ENCODE measurements at places on chromosomes 11 and 22.
A peak's percentile ranks its signal among the peaks of the same experiment; 100 is the strongest.

DNA sequence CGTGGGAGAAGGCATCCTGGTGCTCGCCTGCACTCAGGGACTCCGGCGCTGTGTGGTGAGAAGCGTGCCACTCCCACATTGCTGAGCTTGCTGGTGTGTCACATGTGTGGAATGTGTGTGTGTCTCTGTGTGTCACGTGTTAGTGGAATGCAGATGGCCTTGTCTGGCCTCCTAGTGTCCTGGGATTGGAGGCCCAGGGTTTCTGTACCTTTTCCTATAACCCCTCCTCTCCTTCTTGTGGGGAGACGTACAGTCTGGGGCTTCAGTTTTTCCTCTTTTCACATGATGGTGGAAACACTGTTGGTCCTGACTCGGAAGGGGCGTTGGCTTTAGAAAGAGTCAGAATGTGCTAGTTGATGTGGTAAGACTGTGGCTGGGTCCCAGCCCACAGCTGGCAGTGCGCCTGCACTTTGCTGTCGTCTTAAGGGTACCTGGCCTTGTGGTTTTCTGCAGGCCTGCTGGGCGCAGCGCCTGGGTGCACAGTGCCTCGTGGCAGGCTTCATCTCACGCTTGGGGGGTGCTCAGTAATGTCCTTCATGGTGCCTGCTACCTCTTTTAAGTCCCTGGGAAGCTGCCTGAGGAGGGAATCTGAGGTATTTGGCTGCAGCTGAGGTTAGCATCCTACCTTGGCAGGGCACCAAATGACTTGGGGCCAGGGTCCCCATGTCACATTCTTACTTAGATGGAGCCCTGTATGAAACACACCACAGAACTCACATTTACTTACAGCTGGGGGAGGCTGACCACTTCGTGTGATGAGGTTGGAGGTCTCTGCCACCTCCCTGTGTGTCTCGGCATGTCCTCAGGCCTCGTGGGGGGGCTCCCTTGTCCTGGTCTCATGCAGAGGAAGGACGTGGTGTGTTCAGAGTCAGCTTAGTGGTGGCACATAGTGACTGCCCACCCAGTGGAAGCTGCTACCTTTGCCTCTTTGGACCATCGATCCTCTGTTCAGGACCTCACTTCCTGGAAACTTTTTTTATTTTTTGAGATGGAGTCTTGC lies 61.9 kb downstream of the MED15 start:
- DNase-seq, result peak; percentile 36

GRCh38 chr11:11604370-11604990 lies 17.3 kb downstream of the GALNT18 start:
- DNase-seq, result no peak

GRCh38 chr11:127864861-127865260 lies 722.5 kb downstream of the ETS1 start:
- no peak for DNase-seq

DNA sequence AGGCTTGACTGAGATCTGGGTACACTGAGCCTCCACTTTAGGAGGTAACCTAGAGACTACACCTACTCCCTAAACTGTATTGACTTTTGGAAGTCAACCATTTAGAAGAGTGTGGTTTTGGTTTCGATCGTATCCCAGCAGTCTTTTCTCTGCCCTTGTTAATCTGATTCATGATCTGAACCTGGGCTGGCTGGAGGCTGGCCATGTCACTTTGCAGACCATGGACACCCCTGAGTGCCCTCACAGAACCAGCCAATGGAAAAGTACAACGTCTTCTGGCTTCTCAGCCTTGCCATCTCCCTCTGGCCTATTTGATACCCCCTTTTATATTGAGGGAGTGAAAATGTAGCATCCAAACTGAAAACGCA lies 10.8 kb downstream of the EHF start:
- no peak for DNase-seq

DNA sequence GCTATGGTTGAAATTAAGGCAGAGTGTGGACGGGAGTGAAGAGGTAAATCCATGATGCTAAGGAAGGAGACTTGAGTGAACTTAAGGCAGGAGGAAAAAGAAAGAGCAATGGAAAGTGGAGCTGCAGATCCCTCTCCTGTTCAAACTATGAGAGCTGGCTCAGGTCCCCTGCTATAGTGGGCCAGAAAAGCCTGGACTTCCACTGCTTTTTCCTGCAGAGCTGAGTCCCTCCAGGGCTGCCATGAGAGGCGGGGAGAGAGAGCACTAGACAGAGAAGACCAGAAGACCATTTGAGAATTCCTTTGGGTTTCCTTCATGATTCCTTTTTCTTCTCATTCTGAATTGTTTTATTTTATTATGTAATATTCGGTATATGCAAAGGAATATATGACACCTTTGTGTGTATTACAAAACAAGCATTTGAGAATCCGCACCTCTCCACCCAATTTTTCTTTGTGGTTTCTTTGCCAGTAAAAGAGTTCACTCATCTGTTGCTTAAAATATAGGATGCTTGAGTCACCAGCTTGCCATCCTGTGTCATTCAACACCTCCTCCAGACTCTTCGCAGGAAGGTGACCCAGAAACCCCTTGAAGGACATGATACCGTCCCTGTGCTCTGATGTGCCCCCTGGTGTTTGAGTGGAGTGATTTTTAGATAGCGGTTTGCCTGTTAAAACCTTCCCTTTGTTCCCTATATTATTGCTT lies 24.4 kb downstream of the SREBF2 start:
- peak; percentile 61 for DNase-seq
